Left colon (tissue), 2 donors: ENCODE measurements at places on chromosomes 16 and 17. TPM values are rescaled to one million over a fixed set of nuclear protein-coding genes. Genes with fewer than 3 reads are reported as not detected.

Gene SENP3
- 30.9 TPM for total RNA-seq

Gene RNU2-1
- total RNA-seq: 4,822 TPM

Gene FLYWCH1
- 23.0 TPM for total RNA-seq

GRCh38 chr17:19357351-19357750 lies 5.2 kb downstream of the B9D1 start:
- no peak for DNase-seq

DNA sequence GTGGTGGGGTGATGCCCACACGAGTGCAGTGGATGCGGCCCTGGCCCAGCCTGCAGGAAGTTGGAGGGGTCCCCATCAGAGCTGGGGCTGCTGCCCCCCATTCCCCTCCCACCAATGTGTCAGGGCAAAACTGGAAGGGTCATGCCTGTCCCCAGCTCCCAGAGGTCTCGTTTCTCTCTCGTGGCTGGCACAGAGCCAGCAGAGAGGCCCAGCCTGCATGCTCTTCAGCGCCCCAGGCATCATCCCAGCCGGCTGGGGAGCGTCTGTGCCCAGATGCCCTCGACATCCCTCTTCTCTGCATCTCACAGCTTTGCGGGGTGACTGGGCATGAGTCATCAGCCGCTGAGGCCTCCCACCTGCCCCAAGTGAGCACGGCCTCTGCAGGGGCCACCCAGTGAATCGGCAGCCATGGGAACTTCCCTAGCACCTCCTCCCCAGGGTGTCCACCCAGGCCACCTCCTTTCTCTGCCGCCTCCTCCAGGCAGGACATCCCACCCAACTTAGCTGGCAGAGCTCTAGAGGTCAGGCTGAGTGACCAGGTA lies 9.8 kb upstream of the CSNK1D start:
- DNase-seq: no peak
